ENCODE measurements at places on chromosomes 4 and X.
A peak's percentile ranks its signal among the peaks of the same experiment; 100 is the strongest.

DNA sequence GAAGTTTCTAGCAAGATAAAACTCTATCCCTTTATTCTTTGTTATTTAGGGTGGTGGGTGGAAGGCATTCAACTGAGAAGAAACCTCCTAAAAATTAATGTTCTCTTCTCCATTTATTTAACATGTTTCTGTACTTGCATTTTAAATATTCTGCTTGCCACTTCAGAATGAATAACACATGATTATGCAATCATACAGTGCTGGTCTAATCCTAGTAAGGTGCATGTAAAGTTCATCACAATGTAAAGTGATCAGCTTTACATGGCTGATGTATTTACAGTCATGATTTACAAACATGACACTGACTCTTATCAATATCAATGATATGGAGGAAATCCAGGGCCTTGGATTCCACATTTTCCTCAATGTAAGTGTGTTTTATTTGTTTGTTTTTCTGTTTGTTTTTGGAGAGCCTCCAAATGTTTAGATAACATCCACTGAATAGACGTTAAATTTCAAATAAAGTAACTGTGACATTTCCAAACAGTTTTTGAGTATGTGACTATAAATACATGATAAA lies 342.1 kb upstream of the CTSO start:
- no peak for DNase-seq
- H3K27me3 ChIP-seq: no peaks in the 10 kb centered on the region
- peaks cover 3% of the 10 kb centered on the region for H3K4me1 ChIP-seq
- H3K4me3 ChIP-seq: no peak overlapping the region

GRCh38 chr4:113955948-113956347 lies 23.5 kb downstream of the ARSJ start:
- DNase-seq: no peak
- H3K27me3 ChIP-seq: no peaks in the 10 kb centered on the region
- no peak overlapping the region for H3K4me3 ChIP-seq
- no peaks in the 10 kb centered on the region for H3K36me3 ChIP-seq
- H3K4me1 ChIP-seq: no peaks in the 10 kb centered on the region

DNA sequence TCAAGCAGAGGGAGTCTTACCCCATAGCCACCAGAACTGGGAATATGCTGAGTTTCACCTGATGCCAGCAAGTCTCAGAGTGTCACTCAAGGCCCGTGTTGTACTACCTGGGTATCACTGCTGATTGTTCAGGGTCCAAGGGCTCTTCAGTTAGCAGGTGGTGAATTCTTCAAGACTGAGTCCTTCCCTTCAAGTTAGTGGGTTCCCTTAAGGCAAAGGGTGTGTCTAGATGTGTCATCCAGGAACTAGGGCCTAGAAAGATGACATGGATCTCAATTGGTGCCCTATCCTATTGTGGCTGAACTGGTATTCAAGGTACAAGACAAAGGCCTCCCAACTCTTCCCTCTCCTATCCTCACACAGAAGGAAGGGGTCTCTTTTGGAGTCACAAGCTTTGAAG lies 159.9 kb upstream of the DIPK2B start:
- no peaks in the 10 kb centered on the region for H3K36me3 ChIP-seq
- no peaks in the 10 kb centered on the region for H3K27me3 ChIP-seq
- no peak overlapping the region for H3K4me3 ChIP-seq
- no peaks in the 10 kb centered on the region for H3K4me1 ChIP-seq

GRCh38 chrX:64395568-64395929 lies 297 bp upstream of the MTMR8 start:
- DNase-seq: no peak
- no peak overlapping the region for H3K27ac ChIP-seq
- no peaks in the 10 kb centered on the region for H3K27me3 ChIP-seq
- H3K4me3 ChIP-seq: peak overlapping the region; percentile 88
- H3K4me1 ChIP-seq: no peaks in the 10 kb centered on the region

Data from common myeloid progenitor, CD34-positive (primary cell).